ENCODE measurements at places on chromosomes 1 and 21.

GRCh38 chr1:160767395-160768294 lies 28.3 kb upstream of the LY9 start:
- DNase-seq, result no peak

DNA sequence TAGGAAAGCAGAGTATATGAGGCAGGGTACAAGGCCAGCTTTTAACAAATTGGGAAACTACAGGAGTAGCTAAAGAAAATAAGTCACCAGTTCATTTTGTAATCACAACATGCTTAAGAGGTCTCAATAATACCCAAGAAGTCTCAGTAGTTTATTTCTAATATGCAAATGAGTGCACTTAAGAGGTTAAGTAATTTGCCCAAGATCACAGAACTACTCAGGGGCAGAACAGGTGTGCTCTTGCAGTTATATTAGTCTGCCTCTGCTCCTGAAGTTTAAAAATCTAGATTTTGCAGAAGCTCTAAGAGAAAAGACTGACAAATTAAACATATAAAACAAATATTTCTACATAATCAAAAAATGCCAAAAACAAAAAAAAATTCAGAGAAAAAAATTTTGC lies 6.9 kb downstream of the EPS15 start:
- no peak for DNase-seq

DNA sequence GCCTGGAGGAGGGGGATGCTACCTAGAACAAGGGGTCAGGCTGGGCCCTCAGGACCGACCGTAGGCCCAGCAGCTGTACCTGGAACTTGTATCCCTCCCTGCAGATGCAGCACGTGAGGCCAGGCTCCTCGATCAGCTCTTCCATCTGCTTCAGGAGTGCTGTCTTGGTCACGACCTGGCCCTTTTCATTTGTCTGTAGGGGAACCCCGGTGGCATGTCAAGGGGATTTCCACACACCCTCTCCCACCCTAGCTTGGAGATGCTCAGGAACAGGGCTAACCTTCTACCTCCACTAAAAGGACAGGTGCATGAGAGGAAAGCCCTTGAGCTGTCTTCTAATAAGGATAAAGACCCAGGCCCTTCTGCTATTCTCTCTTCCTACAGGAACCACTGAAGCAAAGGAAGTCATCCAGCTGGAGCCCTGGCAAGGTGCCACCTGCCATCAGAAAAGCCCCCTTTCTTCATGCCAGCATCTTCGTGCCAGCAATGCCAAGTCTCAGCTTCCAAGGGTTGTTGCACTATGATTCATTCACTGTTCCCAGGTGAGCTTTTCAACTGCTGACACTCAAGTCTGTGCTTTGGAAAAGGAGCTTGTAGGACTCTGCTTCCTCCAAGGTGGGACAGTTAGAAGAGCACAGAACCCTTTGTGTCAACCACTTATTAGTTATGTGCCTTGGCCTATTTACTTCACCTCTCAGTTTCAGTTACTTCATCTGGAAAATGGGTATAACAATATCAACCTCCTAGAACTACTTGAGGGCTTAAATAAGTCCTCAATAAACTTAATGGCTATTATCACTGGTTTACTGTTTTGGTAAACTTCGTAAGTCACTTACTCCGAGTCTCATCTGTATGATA lies 122.1 kb downstream of the UBR4 start:
- DNase-seq, result no peak

- DNase-seq, result no peak
Observed at GRCh38 chr1:236214761-236215160, 67.0 kb downstream of the ERO1B start.

GRCh38 chr1:169160845-169161495 lies 54.5 kb downstream of the ATP1B1 start:
- DNase-seq, result no peak

DNA sequence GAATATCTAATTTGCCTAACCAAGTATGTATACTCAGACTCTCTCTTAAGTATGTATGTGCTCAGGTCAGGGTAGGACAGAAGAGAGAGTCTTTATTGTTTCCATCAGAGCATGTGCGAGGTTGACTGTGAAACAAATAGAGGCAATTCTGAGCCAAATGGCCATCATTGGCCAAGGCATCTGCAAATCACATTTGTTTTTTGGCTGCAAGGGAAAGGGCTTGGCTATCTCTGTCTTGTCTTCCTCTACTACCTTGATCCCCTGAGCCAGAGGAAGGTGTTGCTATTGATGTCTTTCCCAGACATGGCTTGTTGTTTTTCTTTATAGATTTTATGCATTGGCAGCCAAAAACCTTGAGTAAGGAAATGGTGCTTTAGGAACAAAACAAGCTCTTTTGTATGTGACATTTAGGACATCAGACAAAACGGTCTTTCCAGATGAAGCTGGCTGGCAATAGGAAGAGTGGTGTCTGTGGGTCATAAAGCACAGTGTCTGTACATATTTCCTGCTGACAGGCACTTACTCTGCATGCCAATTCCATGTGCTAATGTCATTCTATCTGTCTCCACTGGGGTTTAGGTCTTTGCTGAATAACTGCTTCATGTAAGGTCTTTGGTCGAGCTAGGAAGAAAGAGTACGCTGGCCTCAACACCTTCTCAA lies 163.3 kb downstream of the BRINP2 start:
- no peak for DNase-seq

DNA sequence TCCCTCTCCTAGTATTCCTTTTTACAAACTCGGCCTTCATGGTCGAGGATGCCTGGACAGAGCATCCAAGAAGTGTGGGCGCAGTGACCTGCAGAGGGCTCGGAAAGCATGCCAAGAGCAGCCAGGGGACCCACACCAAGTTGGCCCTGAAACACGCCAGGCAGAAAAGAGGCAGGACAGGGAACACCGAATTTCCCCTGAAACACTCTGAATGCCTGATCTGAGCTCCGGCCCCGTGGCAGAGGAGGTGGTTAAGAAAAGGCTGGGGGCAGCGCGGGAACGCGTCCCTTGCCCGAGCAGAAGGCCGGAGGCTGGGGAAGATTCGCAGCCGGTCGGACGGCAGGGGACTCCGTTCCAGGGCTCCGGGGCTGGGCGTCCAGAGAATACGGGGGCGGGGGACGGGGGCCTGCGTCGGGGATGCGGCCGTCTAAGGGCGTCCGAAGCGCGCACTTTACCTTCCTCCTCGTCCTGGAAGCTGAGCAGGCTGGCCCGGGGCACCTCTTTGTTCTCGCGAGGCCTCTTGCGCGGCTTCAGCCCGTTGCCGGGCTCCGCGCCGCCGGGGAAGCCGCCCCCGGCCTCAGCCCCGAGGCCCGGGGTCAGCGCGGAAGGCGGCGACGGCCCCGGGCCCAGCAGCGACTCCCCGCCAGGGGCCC lies 558 bp downstream of the PAXBP1 start:
- DNase-seq, result peak; percentile 46

GRCh38 chr1:228317411-228317828 lies 89.2 kb downstream of the TRIM11 start:
- DNase-seq, result no peak

GRCh38 chr21:33490991-33491372 lies 534 bp downstream of the DNAJC28 start:
- no peak for DNase-seq

GRCh38 chr1:29444081-29444715 lies 207.9 kb downstream of the PTPRU start:
- no peak for DNase-seq

GRCh38 chr1:192969091-192969490 lies 90.1 kb downstream of the UCHL5 start:
- no peak for DNase-seq

GRCh38 chr1:25035523-25036116 lies 105.5 kb upstream of the RUNX3 start:
- DNase-seq, result no peak

DNA sequence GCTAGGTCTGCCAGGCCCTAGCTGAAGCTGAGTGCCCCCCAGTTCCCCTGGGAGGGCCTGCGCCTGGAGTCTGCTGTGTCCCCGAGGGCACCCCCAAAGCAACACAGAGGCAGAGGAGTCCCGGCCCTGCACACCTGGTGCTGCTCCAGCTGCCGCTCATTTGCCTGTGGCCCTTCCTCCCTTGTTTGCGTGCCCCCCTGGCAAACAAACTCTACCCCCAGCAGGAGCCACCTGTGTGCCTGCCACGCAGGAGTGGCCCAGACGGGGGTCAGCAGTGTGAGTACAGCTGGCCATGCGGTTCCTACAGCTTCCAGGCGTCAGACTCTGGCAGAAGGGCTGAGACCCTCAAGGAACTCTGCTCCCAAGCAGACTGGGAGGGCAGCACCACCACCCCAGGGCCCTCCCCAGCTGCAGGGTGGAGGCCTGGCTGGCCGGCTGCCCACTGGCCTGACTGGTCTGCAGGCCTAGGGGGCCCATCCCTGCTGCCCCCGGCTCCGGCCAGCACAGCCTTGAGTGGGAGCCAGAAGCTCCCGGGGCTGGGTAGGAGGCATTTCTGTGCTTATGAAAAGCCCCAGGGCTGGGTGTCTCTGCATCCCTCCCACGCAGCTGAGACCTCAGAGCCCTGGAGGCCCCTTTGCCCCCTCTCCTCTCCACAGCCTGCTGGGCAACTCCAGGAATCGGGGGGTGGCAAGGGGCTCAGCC lies 563 bp upstream of the TAS1R3 start:
- no peak for DNase-seq

GRCh38 chr1:167797015-167797414 lies 75.2 kb downstream of the MPZL1 start:
- DNase-seq, result no peak

- no peak for DNase-seq
Observed at GRCh38 chr1:10644307-10645128, 151.9 kb downstream of the CASZ1 start.

DNA sequence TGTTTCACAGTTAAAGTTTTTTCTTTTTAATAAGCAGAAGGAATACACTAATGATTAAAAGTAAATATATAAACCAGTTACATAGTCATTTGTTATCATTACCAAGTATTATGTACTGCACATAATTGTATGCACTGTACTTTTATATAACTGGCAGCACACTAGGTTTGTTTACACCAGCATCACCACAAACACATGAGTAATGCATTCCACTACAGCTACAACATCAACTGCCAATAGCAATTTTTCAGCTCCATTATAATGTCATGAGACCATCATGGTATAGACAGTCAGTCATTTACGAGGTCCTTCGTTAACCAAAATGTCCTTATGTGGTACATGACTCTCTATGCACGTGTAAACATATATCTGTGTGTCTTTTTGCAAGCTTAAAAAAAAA lies 35.2 kb downstream of the SCYL3 start:
- DNase-seq, result no peak

- DNase-seq, result no peak
Observed at GRCh38 chr1:30322859-30323257, 400.5 kb downstream of the MATN1 start.

- no peak for DNase-seq
Observed at GRCh38 chr21:42102991-42103390, 31.9 kb downstream of the UMODL1 start.

Measured in effector memory CD8-positive, alpha-beta T cell (primary cell).